ENCODE measurements at places on chromosomes 1 and 21.

- DNase-seq: peak; percentile 82
Measured at GRCh38 chr1:211579440-211580302, 710 bp upstream of the SLC30A1 start.

DNA sequence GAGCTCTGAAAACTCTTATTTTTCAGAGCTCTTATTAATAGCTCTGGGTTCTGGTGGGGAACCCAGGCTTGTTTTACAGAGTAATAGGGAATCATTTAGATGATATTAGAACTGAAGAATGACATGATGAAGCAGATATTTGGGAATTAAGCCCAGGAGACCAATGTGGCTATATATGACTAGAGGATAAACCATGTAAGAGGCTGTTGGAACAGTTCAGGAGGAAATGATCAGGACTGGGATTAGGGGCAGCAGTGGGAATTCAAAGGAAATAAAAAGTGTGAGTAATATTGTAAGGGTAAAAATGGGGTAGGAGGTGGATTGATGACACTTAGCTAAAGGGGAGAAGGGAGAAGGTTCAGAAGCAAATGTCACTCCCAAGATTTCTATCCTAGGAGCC is 58.6 kb downstream of the GIPC2 start:
- DNase-seq: no peak

GRCh38 chr1:46412893-46413595 is 18.9 kb downstream of the FAAH start:
- DNase-seq: no peak

DNA sequence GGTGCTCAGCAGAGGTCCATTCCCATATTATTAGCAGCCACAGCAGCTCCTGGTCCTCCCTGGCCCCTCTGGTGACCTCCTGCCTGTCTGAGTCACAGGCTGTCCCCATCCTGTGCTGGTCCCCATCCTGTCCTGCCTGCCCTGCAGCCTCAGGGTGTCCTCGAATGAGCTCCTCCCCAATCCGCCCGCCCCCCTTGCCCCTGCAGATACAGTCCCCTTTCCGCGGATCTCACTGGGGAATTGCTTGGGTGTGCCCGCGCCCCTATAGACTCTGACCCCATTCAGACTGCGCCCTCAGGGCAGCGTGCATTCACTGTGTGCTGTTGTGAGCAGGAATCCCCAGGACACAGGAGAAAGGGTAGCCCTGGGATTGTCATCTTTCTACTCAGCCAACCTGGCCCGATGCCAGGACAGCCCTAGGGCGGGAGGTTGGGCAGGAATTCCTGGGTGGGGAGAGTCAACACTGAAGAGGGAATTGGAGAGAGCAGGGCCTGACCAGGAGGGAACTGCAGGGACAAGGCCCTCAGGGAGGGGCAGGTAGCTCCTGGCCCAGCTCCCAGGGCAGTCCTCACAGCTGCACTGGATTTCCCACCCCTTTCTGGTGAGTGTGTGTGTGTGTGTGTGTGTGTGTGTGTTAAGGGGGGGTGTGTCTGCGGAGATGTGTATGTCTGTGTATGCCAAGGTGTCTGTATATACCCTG is 1.1 kb upstream of the GUCA2A start:
- no peak for DNase-seq

DNA sequence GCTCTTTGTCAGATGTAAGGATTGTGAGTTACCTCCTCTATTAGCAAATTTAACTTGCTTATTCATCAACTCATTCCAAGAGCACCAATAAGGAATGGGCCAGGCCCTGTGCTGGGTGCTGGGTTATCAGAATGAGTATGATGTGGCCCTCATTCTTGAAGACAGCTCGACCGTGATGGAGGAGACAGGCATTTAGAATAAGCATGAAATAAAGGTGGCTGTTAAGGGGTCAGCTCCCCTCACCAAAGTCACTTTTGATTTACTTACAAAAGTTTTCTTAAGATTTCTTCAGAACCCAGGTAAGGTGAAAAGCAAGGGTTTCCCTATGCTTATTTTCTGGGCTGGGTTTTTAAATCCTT is 15.3 kb upstream of the PADI1 start:
- DNase-seq: no peak

DNA sequence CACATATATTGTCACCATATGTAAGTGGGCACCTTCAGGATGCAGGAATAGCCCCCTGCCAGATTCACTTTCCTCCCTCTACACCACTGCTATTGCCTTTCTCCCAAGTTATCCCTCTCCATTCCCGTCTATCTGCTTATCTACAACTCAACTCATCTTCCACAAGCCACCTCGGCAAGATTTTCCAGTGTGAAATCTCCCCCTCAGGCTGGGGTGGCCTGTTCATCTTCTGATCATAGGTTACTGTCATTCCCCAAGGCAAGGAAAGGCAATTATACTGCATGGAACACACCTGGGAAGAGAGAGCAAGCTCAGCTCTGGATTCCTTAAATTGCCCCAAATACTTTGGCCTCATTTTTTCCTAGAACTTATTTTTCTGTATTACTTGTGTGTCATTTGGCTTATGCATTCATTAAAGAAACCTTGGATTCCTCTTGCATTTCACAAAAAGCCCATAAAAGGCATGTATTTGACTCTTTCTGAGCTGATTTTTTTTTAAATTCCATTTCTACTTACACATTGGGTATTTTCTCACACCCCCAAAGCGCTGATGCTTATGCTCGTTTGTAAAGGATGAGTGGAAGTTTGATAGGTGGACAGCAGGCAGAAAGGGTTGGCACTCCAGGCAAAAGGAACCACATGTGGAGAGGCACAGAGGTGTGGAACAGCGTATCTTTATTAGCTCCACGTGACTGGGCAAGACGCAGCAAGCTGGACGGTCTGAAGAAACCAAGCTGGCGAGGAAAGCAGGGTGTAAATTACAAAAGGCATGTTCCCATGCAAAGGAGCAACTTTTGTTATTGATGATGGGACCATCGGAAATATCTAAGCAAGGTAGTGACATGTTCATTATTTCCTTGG is 169.7 kb upstream of the RAB4A start:
- DNase-seq: no peak
